Right ventricle myocardium superior (tissue), 1 donor: ENCODE measurements at places on chromosomes 5 and 9.
A peak's percentile ranks its signal among the peaks of the same experiment; 100 is the strongest.

- peak; percentile 50 for DNase-seq
These were observed 67.1 kb upstream of the SMIM15 start for GRCh38 chr5:61229416-61229815.

GRCh38 chr9:137694962-137695875, 76.4 kb downstream of the EHMT1 start:
- peak; percentile 72 for DNase-seq

GRCh38 chr5:3222924-3223323, 372.7 kb upstream of the IRX1 start:
- DNase-seq: no peak

GRCh38 chr5:92500752-92501151, 1080.3 kb downstream of the NR2F1-AS1 start:
- DNase-seq: no peak

GRCh38 chr9:127450243-127450760, 904 bp downstream of the RPL12 start:
- peak; percentile 48 for DNase-seq

- DNase-seq: no peak
These were observed 47.5 kb upstream of the PPARGC1B start for GRCh38 chr5:149682532-149683075.

GRCh38 chr5:163552536-163552935, 47.1 kb downstream of the MAT2B start:
- no peak for DNase-seq
